Stimulated activated naive CD4-positive, alpha-beta T cell (primary cell): ENCODE measurements at places on chromosomes 4 and X.

GRCh38 chrX:115226929-115227328 is 7.0 kb downstream of the LRCH2 start:
- DNase-seq, result no peak

DNA sequence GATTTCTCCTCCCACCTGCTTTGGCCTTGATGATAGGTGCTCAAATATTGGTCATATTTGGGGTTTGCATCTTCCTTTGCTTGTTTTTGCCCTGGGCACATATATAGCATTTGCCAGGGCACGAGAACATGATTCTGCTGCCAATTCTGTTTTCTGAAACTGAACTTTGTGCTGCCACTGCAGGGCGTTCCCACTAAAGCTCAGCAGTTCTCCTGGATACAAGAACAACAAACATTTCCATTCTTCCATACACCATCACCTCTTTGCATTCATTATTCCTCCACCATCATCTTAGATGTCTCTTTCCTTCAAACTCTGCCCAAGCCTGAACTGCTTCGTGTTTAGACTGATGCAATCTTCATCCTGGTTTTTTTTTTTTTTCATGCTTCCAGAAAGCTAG is 36.3 kb upstream of the GATB start:
- no peak for DNase-seq

- no peak for DNase-seq
Observed at GRCh38 chr4:1776521-1777161, 16.5 kb upstream of the FGFR3 start.

DNA sequence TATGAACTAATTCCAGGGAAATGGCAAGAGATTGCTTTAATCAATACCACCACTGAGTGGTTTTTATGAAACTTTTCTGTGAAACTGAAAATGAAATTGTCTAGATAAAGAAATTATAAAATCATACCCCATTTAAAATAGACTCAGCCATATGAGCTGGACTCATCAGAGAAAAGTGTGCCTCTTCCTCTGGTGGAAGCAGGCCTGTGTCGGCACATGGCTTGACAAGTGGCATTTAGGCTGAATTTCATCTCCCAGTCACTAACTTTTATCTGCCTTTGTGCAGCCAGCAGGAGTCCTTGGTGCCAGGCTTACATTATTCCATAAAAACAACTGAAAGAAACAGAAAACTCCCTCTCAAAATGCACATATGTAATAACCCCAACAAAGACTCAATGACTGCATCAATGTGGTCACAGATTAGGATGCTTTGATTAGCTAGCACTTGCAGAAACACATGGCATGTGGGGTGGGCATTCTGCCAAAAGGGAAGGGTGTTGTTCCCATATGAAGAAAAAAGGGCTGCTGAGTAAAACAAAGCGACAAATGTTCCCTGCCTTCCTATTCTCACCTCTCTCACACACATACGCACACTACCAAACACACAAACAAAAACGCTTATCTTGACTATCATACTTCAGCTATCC is 232.3 kb downstream of the PABPC4L start:
- DNase-seq, result no peak

GRCh38 chrX:48472225-48472624 is 2.2 kb upstream of the SLC38A5 start:
- DNase-seq, result no peak

DNA sequence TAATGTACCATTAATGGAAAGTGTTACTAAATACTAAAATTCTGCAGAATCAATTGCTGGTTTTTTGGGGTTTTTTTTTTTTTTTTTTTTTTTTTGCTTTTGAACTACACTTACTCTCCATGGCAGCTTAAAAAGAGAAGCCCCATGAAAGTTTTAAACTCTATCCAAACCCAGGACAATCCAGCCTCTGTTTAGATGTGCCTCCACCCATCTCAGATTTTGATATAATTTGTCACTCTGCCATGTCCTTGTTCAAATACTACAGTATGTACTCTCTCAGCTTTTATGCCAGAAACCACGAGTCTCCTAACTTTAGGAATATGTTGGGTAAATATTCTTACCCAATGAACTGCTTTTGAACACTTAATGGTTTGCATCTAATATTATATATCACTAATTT is 84.2 kb downstream of the COL25A1 start:
- no peak for DNase-seq

DNA sequence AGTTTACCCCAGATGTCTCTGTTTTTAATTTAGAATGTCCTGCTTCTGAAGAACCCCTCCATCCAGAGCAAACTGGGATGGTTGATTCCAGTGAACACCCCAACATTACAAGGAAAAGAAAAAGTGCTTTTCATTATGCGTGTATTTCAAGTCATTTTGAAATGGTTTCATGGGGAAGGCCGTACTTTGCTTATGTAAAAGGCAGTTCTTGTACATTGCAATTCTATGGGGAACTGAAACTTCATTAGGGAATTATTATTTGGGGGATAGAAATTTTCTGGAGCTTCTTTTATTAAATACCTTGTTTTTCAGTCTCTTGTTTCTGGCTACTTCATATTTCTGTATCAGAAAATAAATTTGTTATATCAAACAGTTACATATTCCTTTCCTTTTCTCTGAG is 96.9 kb upstream of the ZNF518B start:
- no peak for DNase-seq

DNA sequence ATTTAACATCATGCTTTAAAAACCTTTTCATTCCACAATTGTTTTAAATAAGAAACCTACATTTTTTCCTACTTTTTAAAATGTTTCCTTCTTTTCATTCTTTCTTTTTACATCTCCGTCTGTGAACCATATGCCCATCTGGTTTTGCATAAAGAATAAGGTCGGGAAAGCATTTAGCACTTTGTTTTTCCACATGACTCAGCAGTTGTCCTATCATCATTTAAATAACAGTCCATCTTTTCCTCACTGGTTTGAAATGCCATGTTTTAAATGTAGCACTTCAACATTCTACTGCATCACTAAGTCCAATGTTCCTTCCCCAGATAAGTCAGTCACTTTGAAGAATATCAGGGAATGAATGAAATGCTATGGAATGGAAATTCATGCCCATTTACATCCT is 128.4 kb downstream of the SH3RF1 start:
- no peak for DNase-seq

- no peak for DNase-seq
Observed at GRCh38 chrX:39525758-39526157, 572.0 kb downstream of the BCOR start.

DNA sequence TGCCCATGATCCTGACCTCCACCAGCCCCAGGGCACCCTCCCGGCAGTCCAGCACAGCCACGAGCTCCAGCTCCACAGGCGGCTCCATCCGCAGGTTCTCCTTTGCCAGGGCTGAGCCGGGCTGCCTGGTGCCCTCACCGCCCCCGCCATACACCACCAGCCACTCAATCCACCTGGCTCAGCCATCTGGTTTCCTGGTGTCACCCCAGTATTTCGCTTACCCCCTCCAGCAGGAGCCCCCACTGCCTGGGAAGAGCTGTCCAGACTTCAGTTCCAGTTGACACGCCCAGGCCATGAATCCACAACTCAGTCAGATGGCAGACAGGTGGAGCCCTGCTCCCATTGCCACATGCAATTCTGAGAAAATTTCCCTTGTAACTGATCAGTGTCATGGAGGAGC is 3.9 kb downstream of the SHISA3 start:
- DNase-seq, result no peak

DNA sequence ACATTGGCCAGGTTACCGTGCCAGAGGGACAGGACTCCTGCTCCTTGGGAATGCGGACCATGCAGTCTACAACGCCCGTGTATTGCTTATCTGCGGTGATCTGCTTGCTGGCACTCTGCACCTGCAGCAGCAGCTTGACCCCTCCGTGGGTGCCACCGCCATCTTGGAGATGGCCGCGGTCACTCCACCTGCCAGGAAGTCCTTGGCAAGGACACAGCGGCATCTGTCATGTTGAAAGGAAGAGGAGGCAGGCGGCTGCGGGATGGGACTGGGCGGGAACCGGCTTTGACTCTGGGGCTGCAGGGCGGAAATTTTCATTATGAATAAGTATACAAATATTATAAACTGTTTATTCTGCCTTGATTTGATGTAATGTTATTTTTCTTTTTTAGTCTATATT is 63.4 kb downstream of the F11 start:
- DNase-seq, result no peak

DNA sequence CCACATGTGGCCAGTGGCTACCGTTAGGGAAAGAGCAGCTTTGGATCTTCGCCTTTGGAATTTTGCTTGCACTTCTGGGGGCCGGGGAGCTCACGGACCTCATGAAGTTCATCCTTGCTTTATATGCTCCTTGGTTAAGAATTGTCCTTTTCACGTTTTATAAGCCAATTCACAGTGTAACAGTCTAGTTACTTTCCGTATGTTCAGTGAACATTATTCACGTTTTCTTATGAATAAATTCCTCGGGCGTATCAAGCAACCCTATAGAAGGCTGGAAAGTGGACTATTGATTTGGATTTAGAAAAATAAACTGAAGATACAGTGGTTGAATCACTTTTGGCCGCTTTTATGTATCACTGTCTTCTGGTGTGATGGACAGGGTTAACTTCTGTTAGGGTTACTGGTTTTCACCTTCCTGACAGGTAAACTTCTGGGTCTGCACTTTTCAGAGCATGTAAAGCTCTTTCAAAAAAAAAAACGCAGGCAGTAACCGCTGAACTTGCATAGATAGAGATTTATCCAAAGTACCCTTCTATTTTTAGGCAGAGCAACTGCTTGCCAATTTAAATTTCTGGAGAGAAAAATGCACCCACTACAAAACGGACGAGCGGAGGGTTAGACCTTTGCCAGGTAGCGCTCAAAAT is 569 bp upstream of the PDLIM5 start:
- DNase-seq, result no peak

- DNase-seq, result no peak
Observed at GRCh38 chr4:87560802-87561201, 31.6 kb upstream of the SPARCL1 start.

DNA sequence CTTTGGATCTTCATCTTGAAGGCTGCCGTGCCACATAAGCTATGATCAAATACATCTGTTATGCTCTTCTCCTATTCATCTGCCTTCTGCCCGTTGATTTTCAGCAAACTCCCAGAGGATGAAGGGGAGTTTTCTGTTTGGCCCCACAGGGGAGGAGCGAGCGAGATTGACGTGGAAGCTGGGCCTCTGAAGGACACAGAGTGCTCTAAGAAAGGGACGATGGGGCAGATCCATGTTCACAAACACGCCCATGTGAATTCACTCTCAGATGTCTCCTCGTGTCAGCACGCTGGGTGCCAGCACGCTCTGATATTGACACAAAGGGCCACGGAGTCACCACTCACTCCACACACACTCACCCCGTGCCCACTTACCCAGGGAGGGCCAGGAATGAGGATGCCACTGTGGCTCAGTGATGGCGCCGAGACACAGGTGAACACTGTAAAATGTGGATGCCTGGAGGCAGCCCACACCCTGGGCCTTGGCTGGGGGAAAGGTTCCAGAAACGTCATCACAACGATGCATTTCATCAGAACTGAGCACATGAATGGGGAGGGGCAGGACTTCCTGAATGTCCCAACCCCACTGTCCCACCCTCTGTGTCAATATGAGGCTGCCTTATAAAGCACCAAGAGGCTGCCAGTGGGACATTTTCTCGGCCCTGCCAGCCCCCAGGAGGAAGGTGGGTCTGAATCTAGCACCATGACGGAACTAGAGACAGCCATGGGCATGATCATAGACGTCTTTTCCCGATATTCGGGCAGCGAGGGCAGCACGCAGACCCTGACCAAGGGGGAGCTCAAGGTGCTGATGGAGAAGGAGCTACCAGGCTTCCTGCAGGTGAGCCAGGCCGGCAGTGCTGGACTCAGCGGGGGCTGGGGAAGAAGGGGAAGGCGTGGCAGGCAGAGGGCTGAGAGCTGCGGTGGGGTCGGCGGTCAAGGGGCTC is at the start of gene S100P:
S100P (plus strand) TSS at position 648 of the 946 bp plus-strand sequence; CDS start at position 703, 55 bp downstream.
- no peak for DNase-seq
